GOT3 (cell line): ENCODE measurements at places on chromosomes 11 and 22.

DNA sequence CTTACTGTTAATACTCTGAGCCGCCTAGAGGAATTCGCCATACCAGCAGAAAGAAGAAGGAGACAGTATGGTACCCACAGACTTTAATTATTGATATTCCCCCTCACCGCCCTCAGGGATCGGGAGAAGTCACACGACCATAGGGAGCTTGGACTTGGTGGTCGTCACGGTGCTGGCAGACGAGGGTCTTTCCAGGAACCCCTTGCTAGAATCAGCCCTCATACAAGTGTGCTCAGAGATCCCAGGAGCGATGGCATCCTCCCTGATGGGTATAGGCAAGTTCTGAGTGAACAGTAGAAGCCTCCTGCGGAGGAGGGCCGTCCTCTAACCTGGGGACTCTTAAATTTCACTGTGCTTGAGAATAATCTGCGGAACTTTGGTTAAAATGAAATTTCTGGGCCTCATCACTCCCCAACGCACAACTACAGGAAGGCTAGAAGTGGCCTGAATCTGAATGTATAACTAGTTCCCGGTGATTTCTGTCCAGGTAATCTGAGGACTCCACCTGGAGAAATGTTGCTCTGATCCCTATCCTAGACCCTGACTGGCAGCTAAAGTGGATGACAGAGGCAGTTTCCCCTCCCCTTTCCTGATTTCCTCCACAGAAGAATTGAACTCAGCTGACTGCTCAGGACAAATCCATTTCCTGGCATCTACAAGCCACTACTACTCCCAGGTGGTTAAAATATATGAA lies 4.5 kb downstream of the VSIG2 start:
- DNase-seq = no peak

DNA sequence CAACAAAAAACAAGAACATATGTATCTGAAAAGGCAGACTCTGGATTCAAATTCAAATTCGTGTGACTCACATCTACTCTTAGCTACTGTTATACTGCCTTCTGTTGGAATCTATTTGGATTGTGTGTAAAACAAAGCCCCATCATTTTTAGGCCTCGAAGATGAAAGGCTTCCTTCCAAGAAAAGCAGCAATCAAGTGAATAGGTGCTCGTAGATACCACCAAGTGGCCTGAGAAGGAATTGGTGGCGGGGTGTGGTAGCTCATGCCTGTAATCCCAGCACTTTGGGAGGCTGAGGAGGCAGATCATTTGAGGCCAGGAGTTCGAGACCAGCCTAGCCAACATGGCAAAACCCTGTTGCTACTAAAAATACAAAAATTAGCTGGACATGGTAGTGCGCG lies 4.2 kb downstream of the GRAMD1B start:
- no peak for DNase-seq

GRCh38 chr11:82974135-82974534 lies 72.6 kb downstream of the DDIAS start:
- DNase-seq = no peak

GRCh38 chr22:37166675-37167066 lies 17.0 kb upstream of the IL2RB start:
- DNase-seq = no peak

- DNase-seq = no peak
Measured at GRCh38 chr11:93082900-93083299, 113.4 kb downstream of the MTNR1B start.

GRCh38 chr11:10667521-10667885 lies 26.1 kb downstream of the IRAG1 start:
- no peak for DNase-seq

DNA sequence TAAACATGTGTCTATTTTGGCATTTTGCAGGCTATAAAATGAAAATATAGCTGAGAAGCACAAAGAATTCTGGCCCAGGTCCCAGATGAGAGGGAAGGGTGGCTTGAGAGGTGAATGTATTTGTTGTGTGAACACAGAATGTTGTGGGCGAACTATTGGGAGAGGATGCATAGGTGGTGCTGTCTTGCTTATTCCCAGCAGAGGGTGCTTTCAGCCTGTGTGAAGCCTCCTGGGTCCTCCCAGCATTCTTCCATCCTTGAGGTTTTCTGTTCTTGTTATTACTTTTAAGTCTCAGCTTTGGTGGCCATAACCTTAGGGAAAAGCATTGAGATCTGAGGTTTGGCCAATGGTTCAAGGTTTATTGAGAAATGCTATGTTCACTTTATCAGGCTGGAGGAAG lies 108.7 kb upstream of the SNX19 start:
- DNase-seq = no peak

DNA sequence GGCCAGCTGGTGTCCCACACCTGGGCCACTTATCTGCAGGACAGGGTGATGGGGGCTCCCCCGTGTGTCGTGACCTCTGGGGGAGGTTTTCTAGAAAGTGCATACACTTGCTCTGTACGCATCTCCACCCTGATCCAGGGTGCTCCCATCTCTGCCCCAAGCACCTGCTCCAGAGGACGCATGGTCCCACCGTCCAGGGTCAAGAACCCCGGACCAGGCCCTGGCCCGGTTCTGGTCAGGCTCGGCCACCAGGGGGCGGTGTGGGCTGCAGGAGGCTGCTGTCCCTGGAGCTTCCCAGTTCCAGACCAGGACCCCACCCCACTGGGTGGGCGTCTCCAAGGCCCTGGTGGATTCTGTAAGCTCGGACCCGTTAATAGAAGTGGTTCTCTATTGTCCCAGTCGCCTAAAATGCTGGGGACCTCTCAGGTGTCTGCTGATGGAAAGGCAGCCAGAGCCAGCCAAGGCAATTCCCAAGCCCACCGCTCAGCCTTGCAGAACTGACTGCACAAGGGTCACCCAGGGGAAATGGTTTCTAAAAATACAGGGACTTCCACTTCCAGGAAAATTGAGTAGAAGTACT lies 34.7 kb upstream of the SEPTIN5 start:
- DNase-seq = no peak

DNA sequence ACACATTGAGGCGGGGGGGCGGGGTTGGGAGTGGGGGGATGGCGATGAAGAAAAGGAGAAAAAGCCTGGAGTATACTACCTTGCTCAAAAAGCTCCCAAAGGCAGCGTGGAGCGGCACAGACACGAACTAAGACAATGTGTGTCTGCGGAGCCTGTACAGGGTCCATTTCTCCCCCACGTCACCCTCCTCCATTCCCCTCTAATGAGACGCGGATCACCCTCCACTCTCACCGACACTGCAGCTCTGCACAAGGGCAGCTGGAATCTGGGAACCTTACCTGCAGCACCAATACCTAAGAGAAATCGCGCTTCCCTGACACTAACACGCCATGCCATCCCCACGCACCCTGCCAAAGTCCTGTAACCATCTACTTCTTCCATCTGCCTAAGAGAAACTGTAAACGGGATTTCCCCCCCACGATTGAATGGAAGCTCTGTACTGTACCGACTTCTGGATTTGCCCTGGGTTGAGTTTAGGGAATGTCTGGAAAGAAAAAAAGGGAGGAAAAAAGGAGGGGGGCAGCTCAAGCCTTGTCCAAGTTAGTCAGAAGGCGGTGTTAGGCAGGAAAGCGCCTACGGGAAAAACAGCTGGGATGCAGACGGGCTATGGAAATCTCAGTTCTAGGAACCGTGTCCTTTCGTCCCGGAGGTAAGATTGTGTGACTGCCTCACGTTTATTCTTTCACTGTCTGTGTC lies 125.7 kb upstream of the C11orf58 start:
- DNase-seq = no peak

DNA sequence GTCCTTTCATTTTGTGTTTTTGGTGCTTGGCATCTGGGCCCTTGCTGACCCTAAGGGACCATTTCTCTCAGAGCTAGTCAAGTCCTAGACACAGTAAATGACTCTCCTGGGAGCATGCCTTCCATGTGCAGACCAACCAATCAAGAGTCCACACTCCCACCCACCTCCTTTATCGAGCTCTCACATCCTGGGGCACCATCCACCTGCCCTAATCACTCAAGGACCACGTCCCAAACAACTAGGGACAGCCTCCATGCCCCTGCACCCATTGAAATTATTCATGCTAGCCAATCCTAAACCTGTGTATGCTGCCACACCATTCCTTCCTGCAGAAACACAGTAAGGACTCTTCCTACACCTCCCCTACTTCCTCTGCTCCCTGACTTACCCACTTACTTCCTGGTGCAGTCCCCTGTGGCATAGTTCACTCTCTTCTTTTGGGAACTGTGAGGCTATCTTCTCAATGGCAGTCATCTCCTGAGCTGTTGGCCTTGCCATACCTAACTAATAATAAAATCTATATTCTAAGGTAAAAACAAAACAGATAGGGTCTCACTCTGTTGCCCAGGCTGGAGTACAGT lies 6.4 kb upstream of the SAA2 start:
- DNase-seq = no peak

DNA sequence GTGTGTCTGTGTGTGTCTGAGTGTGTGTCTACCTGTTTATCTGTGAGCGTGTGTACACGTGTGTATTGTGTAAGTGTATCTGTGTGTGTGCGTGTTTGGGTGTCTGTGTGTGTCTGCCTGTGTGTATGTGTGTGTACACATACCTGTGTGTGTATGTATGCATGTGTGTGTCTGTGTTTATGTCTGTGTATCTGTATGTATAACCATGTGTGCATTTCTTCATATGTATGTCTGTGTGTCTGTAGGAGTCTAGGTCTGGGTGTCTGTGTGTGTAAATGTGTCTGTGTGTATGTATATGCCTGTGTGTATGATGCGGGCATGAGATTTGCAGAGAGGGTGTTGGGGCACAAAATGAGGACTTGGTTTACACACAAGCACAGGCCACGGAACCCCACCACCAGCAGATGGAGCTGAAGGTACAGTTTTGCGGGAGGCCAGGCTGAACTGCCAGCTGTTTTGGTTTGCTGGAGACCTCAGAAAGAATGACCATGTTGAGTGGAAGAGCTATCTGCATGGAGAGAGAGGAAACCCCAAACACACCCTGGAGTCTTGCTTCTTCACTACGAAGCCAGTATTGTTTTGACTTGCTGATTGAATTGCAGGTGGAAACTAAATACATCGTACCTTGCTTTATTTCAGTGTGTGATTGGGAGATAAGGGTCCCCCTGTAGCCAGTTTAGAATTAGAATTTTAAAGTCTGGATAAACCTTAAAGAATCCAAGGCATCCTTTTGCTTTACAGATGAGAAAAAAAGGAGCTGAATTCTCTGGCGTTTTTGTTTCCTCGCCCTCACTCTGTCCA lies 497.2 kb downstream of the NTM start:
- no peak for DNase-seq

DNA sequence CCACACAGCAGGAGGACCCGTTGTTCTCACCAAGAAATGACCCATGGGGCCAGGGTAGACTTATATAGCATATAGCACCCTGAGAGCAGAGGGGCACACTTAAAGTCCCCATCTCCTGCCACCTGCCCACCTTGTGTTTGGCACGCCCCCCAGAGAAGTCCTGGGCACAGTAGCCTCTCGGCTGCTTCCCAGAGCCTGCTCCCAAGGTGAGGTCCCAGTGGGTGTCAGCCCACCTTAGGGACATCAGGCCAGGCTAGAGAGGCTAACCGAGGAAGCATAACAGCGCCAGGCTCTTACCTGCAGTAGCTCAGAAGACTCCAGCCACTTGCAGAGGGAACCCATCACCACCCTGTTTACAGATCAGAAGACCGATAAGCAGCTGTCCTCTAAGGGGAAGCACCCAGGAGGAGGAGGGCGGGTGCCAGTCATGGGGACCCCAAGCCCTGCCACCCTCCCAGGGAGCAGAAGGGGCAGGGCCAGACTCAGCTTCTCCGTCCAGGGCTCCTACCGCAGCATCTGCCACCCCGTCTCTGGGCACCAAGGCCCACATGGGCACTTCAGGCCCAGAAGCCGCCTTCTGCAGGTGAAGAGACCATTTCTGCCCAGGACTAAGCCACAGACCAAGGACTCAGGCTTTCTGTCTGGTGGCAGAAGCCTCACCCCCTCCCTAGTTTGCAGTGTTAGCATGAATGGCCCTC lies 34.9 kb upstream of the HMOX1 start:
- no peak for DNase-seq

DNA sequence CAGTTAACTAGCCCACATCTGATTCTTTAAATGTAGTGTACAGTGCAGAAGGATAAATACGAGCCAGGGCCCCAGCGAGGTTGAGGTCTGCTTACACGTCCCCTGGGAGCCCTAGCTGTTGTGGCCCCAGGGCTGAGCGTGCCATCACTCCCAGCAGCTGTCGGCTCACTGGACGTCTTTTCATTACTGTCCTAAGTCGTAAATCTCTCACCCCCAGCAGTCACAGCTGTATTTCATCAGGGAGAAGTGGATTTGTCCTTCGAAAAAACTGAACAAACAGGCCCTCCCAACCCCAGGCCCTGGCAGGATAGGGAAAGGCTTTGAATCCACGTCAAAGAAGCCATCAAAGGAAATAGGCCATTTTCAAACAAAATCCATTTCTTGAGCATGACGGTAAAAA lies 110.4 kb upstream of the CSNK2A3 start:
- no peak for DNase-seq

DNA sequence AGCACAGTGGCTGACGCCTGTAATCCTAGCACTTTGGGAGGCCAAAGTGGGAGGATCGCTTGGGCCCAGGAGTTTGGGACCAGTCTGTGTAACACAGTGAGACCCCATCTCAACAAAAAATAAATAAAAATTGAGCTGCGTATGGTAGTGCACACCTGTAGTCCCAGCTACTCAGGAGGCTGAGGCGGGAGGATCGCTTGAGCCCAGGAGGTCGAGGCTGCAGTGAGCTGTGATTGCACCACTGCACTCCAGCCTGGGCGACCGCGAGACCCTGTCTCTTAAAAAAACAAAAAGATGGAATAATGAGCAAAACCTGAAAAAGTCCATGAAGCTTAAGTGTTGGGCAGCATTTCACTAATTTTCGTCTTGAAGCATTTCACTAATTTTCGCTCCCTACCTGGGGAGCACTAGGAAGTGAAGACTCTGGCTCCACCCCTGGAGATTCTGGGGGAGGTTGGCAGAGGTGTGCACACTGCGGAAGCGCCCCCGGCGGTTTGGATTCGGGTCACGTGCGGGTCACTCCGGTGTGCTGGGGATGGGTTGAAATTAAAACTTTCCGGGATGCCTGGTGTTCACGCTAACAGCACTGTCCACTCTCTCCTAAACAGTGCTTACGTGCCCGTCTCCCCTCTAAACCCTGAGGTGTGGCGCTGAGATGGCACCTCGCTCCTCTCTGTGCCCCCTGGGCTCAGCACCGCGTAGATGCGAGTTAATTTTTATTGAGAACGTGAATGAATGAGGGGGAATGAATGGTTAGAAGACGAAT lies 906 bp upstream of the NAA40 start:
- no peak for DNase-seq

- no peak for DNase-seq
Measured at GRCh38 chr11:62770778-62771143, 435 bp upstream of the TAF6L start.

- no peak for DNase-seq
Measured at GRCh38 chr11:26254378-26254777, 77.6 kb upstream of the ANO3 start.

DNA sequence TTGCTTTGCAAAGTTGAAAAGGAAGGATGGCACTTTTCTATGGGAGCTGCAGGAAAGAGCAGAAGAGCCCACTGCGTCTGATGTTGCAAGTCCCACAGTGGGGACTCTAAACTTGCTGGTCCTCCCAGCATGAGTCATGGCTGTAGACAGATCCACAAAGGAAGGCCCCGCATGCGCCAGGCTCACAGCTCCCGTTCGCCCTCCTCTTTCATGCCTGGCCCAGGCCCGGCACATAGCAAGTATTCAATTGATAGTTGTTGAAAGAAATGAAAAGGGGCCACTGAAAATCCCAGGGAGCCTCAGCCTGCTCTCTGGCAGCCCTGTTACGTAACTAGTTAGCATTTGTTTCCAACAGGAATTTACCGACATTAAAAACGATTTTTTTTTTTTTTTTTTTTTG lies 18.9 kb downstream of the AP1B1 start:
- DNase-seq = no peak
